ENCODE measurements at places on chromosomes 1 and 21. TPM values are rescaled to one million over a fixed set of nuclear protein-coding genes. Genes with fewer than 3 reads are reported as not detected.
A peak's percentile ranks its signal among the peaks of the same experiment; 100 is the strongest.

GRCh38 chr1:182872881-182873280 is 33.7 kb downstream of the DHX9 start:
- no peak for DNase-seq

- no peak for DNase-seq
Observed at GRCh38 chr1:57889676-57890320, 465.9 kb upstream of the DAB1 start.

DNA sequence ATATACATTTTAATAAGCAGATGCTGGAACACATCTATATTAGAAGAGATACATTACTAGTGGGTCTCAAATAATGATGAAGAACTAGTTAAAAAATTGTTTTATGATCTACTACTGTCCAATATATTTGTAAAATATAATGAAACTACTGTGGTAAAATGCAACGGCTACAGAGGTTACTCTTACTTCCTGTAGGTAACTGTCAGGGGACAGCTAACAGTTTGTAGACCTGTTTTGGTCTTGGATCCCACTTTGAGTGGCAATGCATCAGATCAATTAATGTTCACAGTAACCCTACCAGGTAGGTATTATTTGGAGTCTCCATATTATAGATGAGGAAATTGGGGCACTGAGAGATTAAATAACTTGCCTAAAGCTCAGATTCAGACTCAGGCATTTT is 26.7 kb upstream of the MYSM1 start:
- DNase-seq = no peak

DNA sequence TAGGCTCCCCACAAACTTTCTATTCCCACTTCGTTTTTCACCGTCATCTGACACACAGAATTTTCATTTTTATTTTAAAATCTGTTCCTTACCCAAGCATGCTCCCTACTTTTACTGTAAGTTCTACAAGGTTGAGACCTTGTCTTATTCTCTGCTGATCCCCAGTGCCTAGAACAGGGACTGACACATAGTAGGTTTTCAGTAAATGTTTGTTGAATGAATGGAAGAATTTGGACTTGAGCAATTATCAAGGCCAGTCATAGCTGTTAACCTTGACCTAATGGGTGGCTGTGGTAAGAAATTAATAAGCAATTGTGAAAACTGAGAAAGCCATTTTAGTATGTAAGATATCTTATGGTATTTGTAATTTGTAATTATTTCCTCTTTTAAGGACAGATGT is 71.1 kb downstream of the LAMC1 start:
- DNase-seq = no peak

- no peak for DNase-seq
Observed at GRCh38 chr1:83318366-83318765, 680.6 kb downstream of the TTLL7 start.

- DNase-seq = no peak
Observed at GRCh38 chr21:20452935-20453334, 545.3 kb upstream of the NCAM2 start.

- DNase-seq = peak; percentile 33
Observed at GRCh38 chr1:100530880-100531487, 7.0 kb upstream of the GPR88 start.

DNA sequence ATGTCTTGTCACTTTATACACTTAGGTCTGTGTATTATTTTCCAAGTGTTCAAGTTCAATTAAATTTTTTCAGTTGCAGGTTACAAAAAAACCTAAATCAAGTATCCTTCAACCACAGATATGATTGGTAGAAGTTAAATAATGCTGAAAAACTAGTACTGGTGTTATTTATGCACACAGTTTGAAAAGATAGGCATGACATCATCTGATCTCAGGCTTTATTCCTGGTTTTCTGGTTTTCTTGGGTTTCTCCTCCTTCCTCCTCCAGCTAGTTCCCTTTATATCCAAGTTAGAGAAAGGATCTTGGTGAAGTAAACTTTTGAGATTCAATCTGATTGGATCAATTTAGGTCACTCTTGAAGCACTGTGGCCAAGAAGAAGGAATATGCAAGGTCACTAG is 1201.1 kb upstream of the B3GALT2 start:
- DNase-seq = no peak

CLDN17 gene
- total RNA-seq = not detected
